ENCODE measurements at places on chromosomes 16 and 17. TPM values are rescaled to one million over a fixed set of nuclear protein-coding genes. Genes with fewer than 3 reads are reported as not detected.

The MYH13 gene
- total RNA-seq, result under 0.01 TPM

The DNAI2 gene
- not detected for total RNA-seq

The ERN2 gene
- total RNA-seq, result not detected

The OTOP2 gene
- not detected for total RNA-seq

The RAC3 gene
- total RNA-seq, result 10.7 TPM

The XAF1 gene
- total RNA-seq, result 28.1 TPM

The MYOCD gene
- total RNA-seq, result not detected

The AIPL1 gene
- not detected for total RNA-seq

The SLC38A8 gene
- not detected for total RNA-seq

The CDYL2 gene
- total RNA-seq, result 1.6 TPM

The RNPS1 gene
- total RNA-seq, result 148 TPM

The EVPL gene
- not detected for total RNA-seq

The THRA gene
- total RNA-seq, result 20.0 TPM

The SPNS3 gene
- total RNA-seq, result not detected

The GPRC5C gene
- total RNA-seq, result 154 TPM

The ITGB4 gene
- total RNA-seq, result 0.36 TPM

The KRTAP16-1 gene
- not detected for total RNA-seq

GRCh38 chr17:807523-808294 is 25.6 kb downstream of the MRM3 start:
- no peak for DNase-seq

DNA sequence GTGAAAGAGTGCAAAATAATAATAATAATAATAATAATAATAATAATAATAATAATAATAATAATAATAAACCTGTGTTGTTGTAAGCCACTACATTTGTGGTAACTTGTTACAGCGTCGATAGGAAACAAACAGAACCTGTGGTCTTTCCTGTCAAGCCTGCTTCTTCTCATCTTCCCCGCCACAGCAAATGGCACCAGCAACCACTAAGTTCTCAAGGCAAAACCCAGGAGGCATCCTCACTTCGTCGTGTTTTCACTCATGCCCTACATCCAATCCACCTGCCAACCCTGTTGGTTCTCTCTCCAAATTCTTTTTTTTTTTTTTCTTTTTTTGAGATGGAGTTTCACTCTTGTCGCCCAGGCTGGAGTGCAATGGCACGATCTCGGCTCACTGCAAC is 34.2 kb downstream of the ITGAE start:
- DNase-seq, result no peak

GRCh38 chr16:22638393-22639206 is 127.9 kb downstream of the NPIPB5 start:
- peak; percentile 75 for DNase-seq

DNA sequence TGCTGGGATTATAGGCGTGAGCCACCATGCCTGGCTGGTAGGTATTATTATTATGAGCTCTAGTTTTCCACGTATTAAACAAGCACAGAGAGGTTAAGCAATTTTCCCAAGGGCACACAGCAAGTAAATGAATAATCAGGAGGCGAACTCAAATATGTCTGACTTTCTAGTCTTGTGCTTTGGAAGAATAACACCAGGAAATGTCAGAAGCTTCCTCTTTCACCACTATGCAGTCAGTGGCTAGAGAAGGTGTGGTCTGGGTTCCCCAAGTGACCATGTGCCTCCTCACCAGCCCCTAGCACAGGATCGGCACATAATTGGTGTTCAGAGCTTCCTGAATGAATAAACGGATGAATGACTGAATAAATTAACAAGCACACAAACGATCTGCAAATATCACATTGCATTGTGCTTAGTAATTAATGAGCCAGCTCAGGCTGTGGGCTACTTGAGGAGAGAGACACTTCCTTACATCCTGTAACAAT is 21.6 kb upstream of the SCNN1B start:
- no peak for DNase-seq

DNA sequence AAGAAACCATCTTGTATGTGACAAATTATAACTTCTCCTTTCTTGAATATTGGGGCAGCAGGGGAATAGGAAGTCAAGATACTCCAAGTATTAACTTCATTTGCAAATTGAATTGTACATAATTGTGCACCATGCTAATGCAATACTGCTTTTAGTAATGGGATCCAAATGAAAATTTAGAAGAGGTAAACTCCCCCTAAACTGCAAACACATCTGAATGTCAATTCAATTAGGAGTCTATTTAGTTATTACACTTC is 4.5 kb downstream of the STAT5B start:
- DNase-seq, result no peak

DNA sequence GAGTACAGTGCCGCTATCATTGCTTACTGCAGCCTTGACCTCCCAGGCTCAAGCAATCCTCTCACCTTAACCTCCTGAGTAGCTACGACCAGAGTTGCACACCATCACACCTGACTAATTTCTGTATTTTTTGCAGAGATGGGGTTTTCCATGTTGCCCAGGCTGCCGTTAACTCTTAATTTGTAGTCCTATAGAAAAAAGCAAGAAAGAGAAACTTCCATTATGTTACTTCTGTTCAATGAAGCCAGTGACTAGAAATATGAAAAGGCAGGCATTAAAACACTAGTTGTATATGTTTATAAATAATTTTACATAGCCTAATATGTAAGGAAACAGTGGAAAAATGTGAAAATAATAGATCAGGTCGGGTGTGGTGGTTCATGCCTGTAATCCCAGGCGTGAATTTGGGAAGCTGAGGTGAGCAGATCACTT is 9.7 kb downstream of the RAD51C start:
- no peak for DNase-seq

DNA sequence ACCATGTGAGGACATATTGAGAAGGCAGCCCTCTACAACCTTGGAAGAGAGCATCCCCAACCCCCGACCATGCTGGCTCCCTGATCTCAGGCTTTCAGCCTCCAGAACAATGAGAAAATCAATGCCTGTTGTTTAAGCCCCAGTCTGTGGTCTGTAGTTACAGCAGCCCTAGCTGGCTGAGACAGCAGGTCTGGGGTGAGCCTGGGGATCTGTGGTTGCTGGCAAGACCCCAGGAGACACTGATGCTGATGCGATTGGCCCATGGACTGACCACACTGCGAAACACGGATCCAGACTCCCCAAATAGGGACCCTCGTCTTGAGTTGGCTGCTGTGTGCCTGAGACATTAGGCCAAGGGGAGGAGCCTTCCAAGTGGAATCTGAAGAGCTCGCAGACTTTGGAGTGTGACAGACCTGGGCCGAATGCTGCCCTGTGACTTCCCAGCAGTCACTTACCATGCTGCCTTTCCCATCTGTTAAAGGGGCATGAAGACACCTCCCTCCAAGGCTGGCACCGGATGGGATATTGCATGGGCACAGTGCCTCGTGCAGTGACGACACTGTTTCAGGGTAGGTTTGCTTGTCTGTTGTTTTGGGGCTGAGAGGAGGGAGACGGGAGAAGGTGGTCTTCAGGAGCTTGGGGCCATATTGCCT is 147.8 kb upstream of the RPL38 start:
- no peak for DNase-seq

GRCh38 chr17:82021107-82021899 is 1.4 kb downstream of the CENPX start:
- DNase-seq, result peak; percentile 79

DNA sequence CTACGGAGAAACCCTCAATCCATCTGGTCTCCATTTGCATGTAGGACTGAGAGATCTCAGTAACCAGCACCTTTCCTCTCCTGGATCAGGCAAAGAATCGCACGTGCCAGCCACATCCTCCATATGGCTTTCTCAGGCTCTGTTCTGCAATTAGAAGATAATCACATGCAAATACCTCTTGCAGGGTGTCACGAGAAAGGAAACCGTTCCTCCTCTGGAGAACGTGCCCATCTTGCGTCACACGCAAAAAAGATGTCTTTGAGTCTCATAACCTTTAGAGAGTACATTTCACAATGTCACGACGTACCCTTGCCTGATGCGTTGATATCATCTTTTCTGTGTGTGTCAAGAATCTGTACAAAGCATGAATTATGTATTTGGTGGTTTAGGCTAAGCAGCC is 36.2 kb upstream of the DNAH17 start:
- no peak for DNase-seq

DNA sequence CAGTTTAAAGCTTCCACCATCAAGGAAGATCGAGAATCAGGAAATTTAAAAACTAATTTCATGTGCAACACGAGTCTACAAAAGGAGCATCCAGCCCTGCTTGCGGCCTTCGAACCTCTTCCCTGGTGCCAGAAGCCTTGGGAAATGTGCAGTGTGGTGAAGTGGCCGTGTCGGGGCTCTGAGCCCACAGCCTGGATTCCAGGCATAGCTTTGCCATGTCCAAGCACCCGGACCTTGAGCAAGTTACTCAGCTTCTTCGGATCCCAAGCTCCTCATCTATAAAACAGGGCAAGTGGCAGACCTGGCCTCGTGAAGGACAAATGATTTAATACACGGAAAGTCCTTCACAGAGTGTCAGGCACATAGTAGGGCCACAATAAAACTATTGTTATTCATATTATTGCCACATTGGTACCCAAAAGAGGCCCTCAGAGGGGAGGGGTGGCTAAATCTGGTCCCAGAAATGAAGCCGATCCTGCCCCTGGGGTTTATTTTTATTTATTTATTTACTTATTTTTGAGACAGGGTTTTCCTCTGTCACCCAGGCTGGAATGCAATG is 34.8 kb downstream of the COTL1 start:
- peak; percentile 28 for DNase-seq

- peak; percentile 73 for DNase-seq
Observed at GRCh38 chr17:8057691-8058114, 18.8 kb downstream of the ALOX15B start.

GRCh38 chr17:8884336-8884990 is 17.0 kb upstream of the PIK3R6 start:
- no peak for DNase-seq

- DNase-seq, result no peak
Observed at GRCh38 chr17:48001197-48001596, 30.3 kb downstream of the CDK5RAP3 start.

DNA sequence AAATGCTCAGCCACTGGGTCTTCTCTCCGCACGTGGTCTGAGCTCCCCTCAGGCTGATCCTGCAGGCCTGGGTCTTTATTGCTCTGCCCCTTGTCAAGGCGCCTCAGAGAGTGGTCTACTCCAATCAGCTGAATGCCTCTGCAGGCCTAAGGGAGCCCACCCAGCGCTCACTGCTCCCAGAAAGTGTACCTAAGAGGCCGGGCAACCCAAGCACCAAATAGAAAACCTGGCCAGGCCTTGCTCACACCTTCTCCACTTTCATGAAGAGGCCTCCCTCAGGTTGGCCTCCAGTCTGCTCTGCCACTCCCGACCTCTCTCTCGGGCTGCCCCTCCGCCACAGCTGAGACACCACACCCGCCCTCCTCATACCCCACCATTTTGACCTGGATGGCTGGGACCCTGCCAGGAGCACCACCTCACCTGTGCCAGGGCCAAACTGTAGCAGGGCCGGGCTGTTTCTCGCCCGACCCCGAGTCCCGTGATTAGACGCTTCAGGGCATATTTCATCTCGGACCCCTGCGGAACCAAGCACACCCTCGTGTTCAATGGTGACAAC is 665 bp downstream of the MYBBP1A start:
- DNase-seq, result no peak

- peak; percentile 24 for DNase-seq
Observed at GRCh38 chr17:60305141-60305540, 86.8 kb downstream of the USP32 start.

DNA sequence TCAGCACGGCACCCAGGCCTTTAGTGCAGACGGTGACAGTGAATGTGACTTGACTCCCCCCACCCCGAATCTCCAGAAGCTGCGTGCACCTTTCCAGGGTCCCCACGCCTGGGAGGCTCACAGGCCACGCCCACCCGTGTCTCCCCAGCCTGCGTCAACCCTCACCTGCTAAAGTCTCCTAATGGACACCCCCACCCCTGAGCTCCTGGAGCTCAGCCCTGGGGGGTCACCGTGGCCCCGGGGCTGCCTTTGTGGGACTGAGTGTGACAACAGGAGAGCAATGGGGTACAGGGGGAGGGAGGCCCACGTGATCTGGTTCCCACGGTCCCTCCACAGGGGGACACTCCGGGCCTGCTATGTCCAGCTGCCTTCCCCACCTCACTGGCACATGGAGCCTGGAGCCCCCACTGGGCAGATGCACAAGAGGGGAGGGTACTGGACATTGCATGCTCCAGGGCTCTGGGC is 7.4 kb upstream of the FASN start:
- no peak for DNase-seq

GRCh38 chr17:55301521-55302406 is 37.0 kb downstream of the HLF start:
- no peak for DNase-seq

- no peak for DNase-seq
Observed at GRCh38 chr17:33381201-33381600, 88.1 kb upstream of the ASIC2 start.

GRCh38 chr16:75590920-75591843 is 25.0 kb downstream of the GABARAPL2 start:
- DNase-seq, result no peak

GRCh38 chr17:4460661-4461060 is 26.9 kb downstream of the SPNS3 start:
- no peak for DNase-seq
